ENCODE measurements at places on chromosomes 4 and X. TPM values are rescaled to one million over a fixed set of nuclear protein-coding genes. Genes with fewer than 3 reads are reported as not detected.

SLC9A7 gene
- total RNA-seq = 28.8 TPM

HPGDS gene
- not detected for total RNA-seq

DNA sequence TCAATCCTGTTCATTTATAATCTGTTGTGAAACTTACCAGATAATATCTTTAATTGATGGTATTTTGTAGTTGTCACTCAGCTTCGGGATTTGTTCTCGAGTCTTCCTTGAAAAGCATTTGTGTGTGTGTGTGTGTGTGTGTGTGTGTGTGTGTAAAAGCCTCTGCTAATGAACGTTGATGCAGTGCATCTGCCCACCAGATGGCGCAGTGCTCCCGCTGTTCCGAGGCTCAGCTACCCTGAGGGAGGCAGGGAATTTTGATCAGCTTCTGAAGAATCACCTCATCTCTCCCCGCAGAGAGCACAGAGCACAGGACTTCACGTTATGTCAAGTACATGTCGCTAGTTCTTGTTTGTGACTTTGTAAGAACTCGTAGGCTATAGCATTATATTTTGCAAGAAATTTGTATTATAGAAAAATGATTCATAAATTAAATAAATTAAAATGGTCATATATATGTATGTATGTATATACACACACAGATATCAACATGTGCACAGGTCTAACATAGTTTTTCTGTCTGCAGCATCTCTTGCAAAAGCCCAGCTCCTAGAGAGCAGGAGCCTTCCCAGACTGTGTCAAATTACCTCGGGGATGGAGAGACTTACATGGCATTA lies 316.7 kb upstream of the IGFBP7 start:
- peak; percentile 73 for DNase-seq

FAM114A1 gene
- 150 TPM for total RNA-seq

DNA sequence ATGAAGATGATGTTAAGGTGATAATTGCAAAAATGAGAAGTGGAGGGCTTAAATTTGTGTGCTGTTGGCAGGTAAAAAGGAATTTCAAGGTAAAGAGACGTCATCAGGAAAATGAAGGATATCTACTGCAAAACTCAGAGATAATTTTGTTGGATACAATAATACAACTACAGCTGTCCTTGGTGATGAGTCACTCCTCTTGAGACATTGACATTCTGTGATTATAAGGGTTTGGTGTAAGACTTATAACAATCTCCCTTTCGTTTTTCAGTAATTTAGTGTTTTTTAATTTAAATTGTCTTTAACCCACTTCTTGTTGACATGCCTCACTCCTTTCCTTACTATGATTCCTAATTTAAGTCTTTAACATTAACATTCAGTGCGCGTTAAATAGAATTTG lies 1074.1 kb upstream of the SLIT2 start:
- peak; percentile 49 for DNase-seq

CT45A5 gene
- total RNA-seq = 0.29 TPM

PROM1 gene
- not detected for total RNA-seq

GRCh38 chrX:21837056-21837455 lies 2.4 kb upstream of the MBTPS2 start:
- DNase-seq = no peak

DRD5 gene
- total RNA-seq = not detected

GRCh38 chr4:947491-947971 lies 15.3 kb downstream of the TMEM175 start:
- no peak for DNase-seq

DNA sequence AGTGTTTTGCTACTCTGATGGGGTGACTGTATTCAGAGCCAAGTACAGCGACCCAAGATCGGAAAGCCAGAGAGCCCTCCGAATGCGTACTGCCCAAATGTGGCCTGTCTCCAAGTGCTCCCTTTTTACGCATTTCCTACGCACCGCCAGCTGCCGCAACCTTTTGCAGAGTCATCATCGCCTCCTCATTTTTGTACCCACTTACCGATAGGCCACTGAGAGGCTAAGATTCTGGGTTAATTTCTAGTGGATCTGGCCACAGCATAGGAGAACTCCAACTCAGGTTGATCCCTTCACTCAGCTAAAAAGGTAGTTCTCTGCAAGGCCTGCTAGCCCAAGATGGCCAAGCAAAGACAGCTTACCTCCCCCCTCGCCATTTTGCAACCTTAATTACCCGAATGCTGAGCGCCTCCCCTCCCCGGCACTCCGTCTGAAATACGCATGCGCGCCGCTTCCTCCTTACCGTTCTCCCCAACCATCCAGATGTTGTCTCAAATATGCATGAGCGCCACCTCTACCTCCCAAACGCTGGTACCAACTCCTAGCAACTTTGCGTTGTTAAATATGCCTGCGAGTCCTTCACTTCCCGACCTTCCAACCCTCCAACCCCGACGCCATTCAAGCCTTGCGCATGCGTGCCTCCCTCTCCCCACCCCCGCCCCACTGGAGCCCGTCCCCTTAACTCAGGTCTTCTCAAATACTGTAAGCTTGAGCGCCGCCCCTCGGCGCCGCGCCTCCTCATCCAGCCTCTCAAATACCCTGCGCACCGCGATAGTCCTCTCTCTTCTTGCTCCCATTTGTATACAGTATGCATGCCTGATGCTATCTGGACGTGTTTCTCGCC lies 11.8 kb upstream of the ZCCHC13 start:
- peak; percentile 91 for DNase-seq

CFAP47 gene
- not detected for total RNA-seq

DNA sequence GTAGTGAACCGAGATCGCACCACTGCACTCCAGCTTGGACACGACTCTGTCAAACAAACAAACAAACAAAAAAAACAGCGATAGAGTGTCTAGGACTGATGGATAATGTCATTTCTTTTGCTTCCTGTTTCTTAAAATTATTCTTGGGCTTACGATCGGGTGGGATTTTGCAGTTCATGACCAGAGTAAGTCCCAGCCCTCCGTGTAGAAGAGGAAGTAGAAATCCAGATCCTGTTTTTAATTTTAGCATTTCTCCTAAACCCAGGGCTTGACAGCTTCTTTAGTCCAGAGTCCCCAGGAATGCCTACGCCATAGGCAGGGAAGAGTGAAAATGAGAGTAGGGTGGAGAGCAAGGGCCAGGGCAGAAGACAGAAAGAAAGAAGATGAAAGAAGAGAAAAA lies 94.3 kb downstream of the HPRT1 start:
- DNase-seq = no peak

SHOX gene
- not detected for total RNA-seq

GRCh38 chr4:105060628-105061027 lies 86.0 kb upstream of the TET2 start:
- peak; percentile 76 for DNase-seq

NAP1L2 gene
- 0.39 TPM for total RNA-seq

GRCh38 chrX:130637591-130637990 lies 235.8 kb downstream of the RBMX2 start:
- DNase-seq = peak; percentile 2

AKAP14 gene
- total RNA-seq = not detected

DNA sequence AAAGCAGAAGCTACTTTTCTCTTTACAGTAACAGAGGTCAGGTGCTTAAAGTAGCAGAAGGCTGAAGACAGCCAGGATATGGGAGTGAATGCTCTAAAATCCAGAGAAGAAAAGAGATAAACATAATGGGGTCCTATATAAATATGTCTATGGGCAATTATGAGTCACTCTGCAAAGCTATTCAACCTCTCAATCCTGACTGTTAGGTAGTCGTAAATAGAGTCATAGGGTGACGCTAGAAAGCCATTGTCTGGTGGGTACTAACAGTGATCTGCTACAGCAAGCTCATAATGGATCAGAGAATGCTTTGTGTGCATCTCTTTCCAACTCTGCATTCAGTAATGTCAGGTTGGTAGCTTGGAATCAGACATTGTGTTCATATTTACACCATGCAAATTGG lies 53.5 kb upstream of the PDE5A start:
- DNase-seq = no peak

SEC31A gene
- 174 TPM for total RNA-seq

AR gene
- 13.0 TPM for total RNA-seq

- no peak for DNase-seq
Observed at GRCh38 chrX:66622209-66622608, 16.7 kb downstream of the EDA2R start.

DNA sequence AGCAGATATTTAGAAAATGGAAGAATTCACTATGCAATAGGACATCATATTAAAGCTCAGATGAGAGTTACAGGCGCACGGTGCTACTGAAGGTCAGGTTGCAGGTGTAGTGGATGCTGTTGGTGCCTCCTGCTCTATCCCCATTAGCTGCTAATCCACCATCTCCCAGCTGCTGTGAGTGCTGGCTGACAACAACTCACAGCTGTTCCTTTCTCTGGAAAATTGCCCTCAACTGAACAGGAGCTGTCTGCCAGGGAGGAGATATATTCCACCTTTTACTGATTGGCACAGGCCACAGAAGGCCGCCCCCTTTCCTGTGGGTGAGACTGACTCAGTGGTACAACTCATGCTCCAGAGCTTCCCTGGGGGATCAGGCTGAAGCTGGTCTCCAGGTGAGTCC lies 48.7 kb downstream of the UCHL1 start:
- no peak for DNase-seq

DNA sequence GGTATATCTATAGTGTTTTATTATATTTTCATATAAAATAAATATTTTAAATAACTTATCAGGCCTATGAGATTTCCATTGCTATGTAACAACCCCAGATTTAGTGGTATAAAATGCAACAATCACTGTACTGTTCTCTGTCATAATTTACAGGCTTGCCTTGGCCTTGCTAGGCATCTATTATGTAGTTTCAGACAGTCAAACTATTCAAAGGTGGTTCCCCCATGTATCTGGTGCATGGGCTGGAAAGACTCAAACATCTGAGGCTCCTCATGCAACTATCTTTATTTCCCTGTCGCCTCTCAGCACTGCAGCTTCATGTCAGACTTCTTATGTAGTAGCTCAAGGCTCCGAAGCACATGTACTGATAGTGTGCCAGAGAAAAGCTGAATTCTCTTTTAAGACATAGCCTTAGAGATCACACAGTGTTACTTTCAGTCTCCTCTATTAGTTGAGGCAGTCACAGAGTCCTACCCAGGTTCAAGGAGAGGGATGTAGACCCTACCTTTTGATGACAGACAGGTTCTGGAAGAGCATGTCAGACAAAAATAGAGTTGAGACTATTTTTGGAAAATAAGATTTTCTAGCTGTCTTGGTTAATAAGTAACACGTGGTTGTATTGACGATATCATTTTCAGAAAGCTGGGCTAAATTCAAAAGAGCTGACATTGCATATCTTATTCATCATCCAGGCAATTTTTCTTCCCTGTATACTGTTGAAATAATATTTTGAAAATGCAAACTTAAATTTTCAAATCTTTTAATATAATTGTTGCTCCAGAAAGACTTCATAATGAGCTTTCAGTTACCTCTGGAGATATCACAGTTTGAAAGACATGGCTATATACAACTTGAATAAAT lies 19.4 kb downstream of the MTTP start:
- no peak for DNase-seq

Measured in RPMI7951 (cell line).